B cell (primary cell): ENCODE measurements at places on chromosomes 5 and 9. TPM values are rescaled to one million over a fixed set of nuclear protein-coding genes. Genes with fewer than 3 reads are reported as not detected.

GRCh38 chr5:75885321-75885720 is 168.1 kb upstream of the POC5 start:
- DNase-seq: no peak

GRCh38 chr5:67659288-67659687 is 462.7 kb upstream of the CD180 start:
- no peak for DNase-seq

The DNAJC25 gene
- 3.8 and 4.1 TPM in 2 replicates for total RNA-seq

- DNase-seq: no peak
Measured at GRCh38 chr5:58469896-58470295, 10.0 kb upstream of the PLK2 start.

DNA sequence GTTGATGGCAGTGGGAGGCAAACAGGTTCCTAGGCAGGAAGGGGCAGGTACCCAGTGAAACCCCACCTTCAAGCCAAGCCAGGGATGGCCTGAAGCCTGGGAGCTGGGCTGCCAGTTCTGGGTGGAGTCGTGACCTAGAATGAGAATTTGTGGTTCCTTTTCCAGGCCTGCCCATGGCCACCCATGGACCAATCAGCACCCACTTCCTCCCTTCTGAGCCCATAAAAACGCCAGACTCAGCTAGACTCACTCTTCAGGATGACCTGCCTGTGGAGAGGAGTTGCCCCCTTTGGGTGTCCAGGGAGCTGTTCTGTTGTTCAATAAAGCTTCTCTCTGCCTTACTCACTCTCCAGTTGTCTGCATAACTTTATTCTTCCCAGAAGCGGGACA is 144.0 kb upstream of the MRPS30 start:
- no peak for DNase-seq

The IFNK gene
- total RNA-seq: not detected in 2 replicates

- DNase-seq: no peak
Measured at GRCh38 chr9:111582888-111583287, 16.6 kb downstream of the PTGR1 start.

The DMGDH gene
- total RNA-seq: 0.47 and 0.87 TPM in 2 replicates

- DNase-seq: no peak
Measured at GRCh38 chr9:135757356-135757755, 55.4 kb downstream of the KCNT1 start.

DNA sequence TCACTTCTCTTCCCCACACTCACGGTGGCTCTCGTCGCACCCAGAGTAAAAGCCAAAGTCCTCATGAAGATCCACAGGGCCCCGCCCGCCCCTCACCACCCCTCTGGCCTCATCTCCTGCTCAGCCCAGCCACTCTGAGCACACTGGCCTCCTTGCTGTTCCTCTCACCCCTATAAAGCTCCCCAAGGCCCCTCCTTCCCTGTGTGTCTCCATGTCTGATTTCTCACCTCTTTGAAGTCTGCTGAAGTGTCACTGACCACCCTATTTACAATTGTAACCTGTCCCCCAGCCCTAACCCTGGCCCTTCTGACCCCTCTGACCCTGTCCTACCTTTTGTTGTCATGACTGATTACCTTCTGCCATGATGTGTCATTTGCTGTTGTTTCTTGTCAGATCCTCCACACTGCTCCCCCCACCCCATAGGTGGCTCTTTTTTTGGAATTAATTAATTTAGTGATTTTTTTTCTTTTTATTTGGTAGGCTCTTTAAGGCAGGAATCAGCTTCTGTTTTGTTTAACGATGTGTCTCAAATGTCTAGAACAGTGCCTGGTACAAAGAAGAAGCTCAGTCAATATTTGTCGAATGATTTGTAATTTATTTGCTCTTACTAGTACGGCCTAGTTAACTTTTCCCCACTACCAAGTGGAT is 90.2 kb downstream of the IQGAP2 start:
- DNase-seq: no peak

The FBP2 gene
- not detected in 2 replicates for total RNA-seq

The GARIN3 gene
- total RNA-seq: not detected in 2 replicates
